ENCODE measurements at places on chromosomes 4 and X.

- DNase-seq = no peak
Measured at GRCh38 chrX:136028383-136028984, 43.2 kb downstream of the SLC9A6 start.

DNA sequence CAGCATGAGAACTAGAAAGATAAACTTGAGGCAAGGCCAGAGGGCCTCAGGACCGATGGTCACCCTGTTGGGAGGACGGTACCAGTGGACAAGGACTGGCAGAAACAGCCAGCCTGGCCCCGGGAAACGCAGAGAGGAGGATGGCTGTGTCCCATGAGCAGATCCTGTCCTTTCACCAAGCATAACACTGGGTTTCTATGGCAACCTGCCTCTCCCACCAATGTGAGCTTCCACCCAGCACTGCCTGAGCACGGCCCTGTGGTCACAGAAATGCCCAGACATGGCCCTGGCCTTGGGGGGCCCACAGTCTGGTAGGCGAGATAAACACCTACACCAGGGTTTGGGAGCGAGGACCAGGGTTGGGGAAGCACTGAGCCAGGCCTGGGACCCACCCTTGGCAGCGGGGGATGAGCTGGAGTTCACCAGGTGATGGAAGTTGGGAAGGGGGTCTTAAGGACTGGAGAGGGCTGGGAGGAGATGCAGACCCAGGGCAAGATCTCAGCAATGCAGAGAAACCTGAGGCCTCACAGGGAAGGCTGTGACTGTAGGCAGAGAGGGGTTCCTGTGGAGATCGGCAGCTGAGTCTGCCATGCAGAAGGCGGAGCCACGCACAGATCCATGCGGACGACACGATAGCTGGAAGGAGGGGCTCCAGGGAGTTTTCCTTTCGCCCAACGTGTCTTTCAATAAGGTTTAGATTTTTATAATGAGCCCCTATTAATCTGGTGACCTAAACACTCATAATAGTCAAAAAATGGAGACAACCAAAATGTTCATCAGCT, 32.7 kb upstream of the CRMP1 start:
- no peak for DNase-seq

DNA sequence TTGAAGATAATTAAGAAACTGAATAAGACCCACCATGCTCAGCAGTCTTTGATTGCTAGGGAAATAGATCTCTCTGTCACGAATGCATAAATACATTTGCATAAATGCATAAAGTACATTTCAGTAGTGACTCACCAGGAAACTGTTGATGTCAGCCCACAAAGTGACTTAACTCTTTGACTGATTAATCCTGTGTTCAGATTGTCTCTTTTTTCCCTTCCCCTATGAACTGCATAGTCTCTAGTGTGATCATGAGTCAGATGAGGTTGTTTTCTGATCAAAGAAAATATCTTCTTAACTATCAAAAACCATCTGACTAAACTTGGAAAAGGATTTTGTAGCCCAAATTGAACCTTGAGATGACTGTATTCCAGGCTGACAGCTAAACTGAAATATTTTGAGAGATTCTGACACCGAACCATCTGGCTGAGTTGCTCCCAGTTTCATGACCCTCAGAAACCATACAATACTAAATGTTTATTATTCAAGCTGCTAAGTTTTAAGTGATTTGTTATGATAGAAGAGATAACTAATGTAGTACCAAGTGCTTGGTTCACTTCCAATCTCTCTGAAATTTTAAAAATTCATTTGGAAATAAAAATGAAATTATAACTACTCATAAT, 1381.5 kb upstream of the AGA start:
- no peak for DNase-seq

- DNase-seq = no peak
Measured at GRCh38 chrX:70141373-70141772, 8.1 kb downstream of the IGBP1 start.

DNA sequence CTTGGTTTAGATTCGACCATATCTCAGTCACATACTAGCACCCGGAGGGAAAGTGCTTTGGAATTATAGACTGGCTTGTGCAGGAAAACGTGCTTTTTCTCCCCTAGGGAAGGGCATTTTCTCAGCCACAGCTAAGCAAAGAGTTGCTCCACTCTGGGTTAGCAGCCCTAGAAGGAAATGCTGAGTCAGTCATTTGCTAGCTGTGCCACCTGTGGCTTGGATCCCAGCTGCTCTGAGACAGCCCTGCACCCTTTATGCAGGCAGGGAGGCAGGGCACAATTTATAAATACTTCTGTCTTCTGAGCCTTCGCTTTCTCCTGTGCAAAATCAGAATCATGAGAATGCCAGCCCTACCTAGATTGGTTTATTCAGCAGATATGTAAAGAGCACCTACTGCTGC, 1.3 kb upstream of the USP51 start:
- DNase-seq = no peak

DNA sequence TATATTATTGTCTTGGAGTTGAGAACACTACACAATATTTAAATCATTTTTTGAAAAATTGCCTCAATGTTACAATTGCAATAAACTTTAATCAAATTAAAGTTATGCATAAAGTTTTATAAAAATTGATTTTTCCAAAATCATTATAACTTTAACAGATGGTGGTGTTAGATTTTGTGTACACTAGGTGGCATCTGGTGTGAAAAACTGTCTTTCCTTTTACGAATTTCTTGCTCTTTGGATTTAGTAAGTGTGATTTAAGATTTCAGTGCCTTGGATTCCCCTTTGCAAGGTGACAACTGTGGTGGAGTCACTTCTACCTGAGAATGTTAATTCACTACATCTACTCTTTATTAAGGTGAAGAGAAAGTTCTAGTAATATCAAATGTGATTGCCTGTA, 91.6 kb downstream of the AREG start:
- no peak for DNase-seq

DNA sequence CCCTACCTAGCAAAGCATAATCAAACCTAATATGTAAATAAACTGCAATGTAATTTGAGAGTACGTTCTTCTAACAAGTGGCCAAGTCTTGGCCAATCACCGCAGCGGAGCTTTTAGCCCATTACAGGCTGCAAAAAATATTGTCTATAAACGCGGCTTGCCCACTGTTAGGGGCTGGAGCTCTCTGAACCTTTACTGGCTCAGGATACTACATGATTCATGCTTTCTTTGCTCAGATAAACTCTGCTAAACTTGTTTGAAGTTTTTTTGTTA, 990 bp upstream of the HADH start:
- no peak for DNase-seq

DNA sequence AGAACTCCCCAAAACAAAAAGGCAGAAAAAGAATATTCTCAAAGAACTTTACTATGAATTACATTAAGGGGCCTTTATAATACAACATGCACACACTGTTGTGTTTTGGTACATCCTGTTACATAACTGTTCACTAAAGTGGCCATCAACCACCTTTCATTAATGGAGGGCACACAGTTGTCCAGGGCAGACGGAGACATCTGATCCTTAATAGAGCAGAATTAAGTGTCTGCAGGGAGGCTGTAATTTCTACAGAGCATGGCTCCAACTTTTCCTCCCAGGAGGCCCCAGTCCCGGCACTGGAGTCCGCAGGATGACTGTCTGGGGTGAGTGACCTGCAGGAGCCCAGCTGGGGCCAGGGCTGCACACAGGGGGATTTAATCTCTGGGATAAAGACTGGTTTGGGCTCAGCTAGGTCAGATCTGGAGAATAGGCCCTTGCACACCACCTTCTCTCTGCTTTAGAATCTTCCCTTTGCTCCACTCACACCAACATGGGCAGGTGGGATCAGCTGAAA, 233.4 kb downstream of the MAML3 start:
- DNase-seq = no peak

DNA sequence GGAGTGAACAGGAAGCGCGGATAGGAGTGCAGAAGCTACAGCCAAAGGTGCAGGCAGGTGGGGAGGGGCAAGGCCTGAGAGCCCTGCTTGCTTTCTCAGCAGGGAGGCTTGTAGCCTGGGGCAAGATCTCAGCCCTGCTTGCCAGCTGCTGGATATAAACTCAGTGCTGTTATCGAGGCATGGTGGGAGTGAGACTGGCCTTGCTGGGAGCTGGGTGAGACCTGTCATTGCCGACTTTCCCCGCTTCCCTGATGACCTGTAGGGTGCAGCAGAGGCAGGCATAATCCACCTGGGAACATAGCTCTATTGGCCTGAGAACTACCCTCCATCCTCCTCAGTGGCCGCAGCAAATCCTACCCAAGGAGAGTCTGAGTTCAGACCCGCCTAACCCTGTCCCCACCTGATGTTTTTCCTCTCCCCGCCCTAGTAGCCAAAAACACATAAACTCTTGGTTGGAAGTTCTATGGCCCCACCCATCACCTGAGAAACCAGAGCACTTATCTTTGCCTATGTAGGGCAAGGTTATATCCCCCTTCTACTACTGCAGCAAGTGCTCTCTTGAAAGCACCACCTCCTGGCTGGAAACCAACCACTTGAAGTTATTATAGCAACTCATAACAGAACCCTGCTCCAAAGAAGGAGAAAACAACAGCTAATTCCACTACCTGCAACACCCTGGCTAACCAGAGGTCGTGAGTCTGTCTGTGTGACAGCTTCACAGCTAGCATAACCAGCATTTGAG, 80.7 kb downstream of the FHIP1A start:
- DNase-seq = no peak

Data from stimulated activated CD8-positive, alpha-beta memory T cell treated with anti-CD3 and anti-CD28 coated beads, Interleukin-15, amount 100 ng/mL, for 24 hours (primary cell).